ENCODE measurements at places on chromosomes 12 and 14. TPM values are rescaled to one million over a fixed set of nuclear protein-coding genes. Genes with fewer than 3 reads are reported as not detected.

Gene CEP128
- total RNA-seq = 11.2 TPM

DNA sequence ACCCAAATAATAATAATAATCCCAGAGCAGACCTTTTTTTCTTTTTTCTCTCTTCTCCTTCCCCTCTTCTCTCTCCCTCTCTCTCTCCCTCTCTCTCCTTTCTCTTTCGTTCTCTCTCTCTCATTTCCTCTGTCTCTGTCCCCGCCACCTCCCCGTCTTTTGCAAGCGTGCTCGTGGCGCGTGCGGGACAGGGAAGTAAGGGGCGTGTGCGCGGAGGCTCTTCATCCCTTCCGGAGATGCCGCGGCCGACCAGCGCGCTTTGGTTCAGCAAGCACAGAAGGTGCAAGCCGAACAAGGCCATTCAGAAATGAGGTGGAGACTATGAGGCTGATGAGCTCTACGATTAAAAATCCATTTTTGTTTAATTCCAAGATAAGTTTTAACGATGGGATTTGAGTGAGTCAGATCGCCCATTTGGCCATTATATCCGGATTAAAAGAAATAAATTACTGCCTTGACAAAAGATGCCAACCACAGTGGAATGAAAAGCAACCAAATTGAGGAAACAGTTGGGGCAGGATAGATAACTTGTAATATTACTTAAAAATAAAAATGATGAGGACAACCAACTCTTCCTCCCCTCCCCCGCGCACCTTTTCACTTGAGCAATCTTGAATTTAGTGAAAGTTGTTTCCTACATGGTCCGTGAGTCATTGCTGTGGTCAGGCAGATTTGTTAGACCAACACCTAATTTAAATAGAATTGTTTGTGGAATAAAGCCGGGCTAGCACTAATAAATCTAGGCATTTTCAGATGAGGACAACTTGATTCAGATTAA lies 1.2 kb upstream of the AMIGO2 start:
- no peaks in the 10 kb centered on the region for H3K36me3 ChIP-seq
- H3K27me3 ChIP-seq = no peaks in the 10 kb centered on the region
- peak; percentile 50 for DNase-seq
- H3K4me1 ChIP-seq = peaks cover 73% of the 10 kb centered on the region
- H3K27ac ChIP-seq = peak overlapping the region; percentile 84
- peak overlapping the region; percentile 79 for H3K4me3 ChIP-seq

DNA sequence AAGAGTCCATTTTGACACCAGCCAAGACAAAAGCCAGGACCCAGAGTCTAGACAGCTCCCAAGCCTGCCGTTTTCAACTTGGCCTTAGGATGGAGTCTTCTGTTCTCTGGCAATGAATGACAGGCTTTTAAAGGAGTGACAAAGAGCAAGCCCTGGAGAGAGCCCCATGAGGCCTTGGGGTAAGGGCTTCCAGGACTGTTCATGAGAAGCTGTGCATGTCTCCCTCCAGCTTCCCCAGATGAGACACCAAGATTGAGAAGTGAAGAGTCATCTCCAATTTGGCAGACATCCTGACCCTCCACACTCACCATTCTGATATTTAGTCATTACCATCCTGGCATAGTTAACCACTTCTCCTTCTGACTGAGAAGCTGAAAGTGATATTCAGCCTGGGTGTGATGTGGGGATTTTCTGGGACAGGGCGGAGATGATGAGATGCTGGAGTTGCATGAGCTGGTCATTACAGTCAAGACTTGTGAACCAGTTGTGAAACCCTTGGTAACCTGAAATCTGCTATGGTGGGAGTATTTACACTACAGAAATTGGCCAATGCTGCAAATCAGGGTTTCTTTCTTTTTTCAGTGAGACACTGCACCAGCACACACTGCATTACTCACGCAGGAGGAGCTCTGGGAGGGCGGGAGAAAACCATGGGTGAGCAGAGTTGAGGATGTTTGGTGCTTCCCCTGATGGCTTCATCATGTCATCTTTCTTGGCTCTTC lies 77.8 kb downstream of the VCPKMT start:
- H3K4me1 ChIP-seq = peaks cover 24% of the 10 kb centered on the region
- DNase-seq = no peak
- H3K27me3 ChIP-seq = no peaks in the 10 kb centered on the region
- no peak overlapping the region for H3K4me3 ChIP-seq

GRCh38 chr12:98403936-98404335 lies 111.5 kb upstream of the TMPO start:
- H3K27me3 ChIP-seq = no peaks in the 10 kb centered on the region
- no peaks in the 10 kb centered on the region for H3K36me3 ChIP-seq
- H3K4me3 ChIP-seq = no peak overlapping the region
- H3K4me1 ChIP-seq = peaks cover 6% of the 10 kb centered on the region
- H3K27ac ChIP-seq = no peak overlapping the region

Data from stomach (tissue), 19 donors.